ENCODE measurements at places on chromosomes 5 and 9.

DNA sequence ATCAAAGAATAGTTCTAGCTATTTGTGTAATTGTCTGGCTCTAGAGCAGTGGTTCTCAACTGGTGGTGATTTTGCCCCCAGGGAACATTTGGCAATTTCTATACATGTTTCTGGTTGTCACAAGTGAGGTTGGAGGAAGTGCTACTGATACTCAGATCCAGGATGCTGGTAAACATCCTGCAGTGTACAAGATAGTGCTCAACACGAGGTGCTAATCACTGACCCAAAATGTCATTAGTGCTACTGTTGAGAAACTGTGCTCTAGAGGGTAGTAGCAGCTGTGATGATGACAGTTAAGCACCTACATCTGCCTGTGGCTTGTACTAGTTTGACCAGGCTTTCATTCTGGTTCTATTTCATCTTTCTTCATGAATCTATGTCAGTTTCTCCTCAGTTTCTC lies 22.1 kb downstream of the LRRC19 start:
- DNase-seq: no peak

- DNase-seq: no peak
These were observed 33.9 kb upstream of the ABCA1 start for GRCh38 chr9:104961701-104962359.

- DNase-seq: no peak
These were observed 39.4 kb upstream of the TRAF1 start for GRCh38 chr9:120966013-120966369.

DNA sequence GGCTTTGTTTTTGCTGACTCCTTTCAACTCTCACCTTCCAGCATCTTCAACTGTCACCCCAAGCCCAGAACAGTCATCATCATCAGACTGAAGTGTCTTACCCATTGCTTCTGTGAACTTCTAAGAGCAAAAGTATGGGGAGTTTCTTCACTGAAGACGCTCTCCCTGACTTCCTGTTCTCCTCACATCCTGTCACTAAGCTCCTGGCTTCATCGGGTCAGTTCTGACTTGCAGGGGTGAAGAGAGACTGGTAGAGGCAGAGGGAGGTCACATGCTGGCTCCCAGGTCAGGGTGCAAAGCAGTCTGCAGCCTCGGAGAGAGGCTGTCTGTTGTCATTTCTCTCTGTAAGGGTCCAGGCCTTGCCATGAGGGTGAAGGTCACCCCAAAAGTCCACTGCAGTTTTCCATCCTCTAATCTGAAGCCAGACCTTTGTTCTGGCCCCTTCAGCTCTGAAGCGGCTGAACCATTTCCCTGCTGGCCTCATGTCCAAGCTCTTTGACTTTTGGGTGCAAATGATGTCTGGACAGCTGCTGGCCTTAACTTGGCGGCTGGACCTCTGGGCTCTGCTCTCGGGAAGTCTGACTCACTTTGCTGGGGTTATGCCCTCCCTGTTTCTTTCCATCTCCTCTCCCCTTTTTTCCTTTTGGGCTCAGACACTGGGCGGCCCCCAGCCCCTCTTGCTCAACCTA lies 305.0 kb downstream of the RAB3C start:
- DNase-seq: no peak

GRCh38 chr9:137969008-137969407 lies 91.4 kb downstream of the CACNA1B start:
- no peak for DNase-seq

GRCh38 chr9:89491694-89492093 lies 6.2 kb downstream of the SEMA4D start:
- no peak for DNase-seq

GRCh38 chr5:157516006-157516405 lies 56.0 kb downstream of the NIPAL4 start:
- DNase-seq: no peak

GRCh38 chr5:66015196-66015960 lies 89.0 kb downstream of the ERBIN start:
- DNase-seq: no peak

DNA sequence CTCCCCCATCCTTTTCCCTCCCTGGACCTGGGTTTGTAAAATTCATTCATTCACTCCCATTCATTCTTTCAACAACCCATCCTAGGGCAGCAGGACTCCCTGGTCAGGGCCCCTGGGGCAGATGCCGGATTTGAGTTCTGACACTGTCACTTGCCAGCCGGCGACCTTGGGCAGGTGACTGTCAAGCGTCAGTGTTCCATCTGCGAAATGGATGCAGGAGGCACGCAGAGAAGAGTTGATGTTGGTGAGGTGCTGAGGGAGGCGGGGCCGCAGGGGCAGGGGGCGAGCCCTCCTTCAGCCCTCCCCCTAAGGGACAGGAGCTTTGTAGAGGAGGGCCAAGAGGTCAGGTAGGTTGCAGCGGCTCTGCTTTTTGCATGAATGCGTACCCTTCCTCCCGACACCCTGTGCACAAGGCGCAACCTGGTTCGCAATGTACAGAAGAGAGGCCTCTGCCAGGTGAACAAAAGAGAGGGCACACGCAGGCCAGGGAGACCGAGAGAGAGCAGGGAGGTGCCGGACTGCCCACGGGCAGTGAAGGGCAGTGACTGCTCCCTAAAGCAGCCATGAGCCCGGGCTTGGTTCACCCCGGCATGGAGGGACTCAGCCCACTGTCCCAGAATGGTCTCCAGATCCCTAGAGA lies 128.1 kb downstream of the BARX1 start:
- DNase-seq: no peak

GRCh38 chr5:56311306-56311905 lies 78.3 kb upstream of the ANKRD55 start:
- DNase-seq: no peak

GRCh38 chr5:83151821-83152220 lies 74.5 kb downstream of the XRCC4 start:
- no peak for DNase-seq

GRCh38 chr5:69317391-69317790 lies 15.2 kb downstream of the CCDC125 start:
- DNase-seq: no peak

DNA sequence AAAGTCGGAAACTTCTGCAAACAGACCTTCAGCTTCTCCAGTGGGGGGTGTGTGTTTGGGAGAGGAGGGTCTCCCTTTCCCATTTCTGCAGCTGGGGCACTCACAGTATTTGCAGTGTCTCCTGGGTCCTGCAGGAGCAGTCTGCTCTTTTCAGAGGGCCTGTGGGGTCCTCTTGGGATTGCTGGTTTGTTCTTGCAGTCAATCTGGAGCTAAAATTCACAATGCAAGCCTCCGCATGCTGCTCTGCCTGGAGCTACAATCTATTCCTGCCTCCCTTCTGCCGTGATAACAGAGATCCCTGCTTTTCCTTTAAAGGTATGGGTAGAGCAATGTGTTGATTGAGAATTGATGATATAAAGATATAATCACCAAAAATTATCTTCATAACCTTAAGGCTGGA lies 43.2 kb downstream of the ZNF462 start:
- DNase-seq: no peak

- DNase-seq: no peak
These were observed 757 bp downstream of the SAPCD2 start for GRCh38 chr9:137069508-137070091.

GRCh38 chr5:149993471-149993870 lies 7.0 kb downstream of the TIGD6 start:
- DNase-seq: no peak

DNA sequence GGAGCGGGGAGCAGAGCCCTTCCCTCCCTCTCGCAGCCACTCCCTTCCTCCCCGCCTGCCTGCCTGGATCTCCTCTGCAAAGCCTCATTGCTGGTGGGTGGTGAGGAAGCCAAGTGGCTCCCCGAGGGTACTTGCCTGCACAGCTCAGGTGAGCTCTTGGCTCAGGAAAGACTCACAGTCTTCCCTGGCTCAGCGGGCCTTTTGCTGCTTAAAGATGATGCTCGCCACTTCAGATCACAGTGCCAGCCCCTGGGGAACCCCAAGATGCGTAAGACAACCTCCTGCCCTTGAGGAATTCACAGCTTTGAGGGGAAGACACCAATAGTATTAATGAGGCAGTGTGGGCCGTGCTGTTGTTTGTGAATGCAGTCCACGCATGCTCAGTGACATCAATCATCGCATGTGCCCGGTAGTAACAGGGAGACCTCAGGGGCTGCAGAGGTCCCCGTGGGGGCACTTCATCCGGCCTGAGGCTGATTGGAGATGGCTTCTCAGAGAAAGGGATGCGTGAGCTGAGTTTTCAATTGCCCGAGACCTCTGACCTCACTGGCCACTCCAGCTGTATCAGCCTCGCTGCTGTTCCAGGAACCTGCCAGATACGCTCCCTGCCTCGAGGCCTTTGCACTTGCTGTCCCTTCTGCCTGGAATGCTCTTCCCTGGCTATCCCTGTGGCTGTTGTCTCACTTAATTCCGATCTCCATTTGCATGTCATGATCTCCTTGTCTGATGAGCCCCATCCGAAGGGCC lies 36.8 kb downstream of the ERGIC1 start:
- no peak for DNase-seq

DNA sequence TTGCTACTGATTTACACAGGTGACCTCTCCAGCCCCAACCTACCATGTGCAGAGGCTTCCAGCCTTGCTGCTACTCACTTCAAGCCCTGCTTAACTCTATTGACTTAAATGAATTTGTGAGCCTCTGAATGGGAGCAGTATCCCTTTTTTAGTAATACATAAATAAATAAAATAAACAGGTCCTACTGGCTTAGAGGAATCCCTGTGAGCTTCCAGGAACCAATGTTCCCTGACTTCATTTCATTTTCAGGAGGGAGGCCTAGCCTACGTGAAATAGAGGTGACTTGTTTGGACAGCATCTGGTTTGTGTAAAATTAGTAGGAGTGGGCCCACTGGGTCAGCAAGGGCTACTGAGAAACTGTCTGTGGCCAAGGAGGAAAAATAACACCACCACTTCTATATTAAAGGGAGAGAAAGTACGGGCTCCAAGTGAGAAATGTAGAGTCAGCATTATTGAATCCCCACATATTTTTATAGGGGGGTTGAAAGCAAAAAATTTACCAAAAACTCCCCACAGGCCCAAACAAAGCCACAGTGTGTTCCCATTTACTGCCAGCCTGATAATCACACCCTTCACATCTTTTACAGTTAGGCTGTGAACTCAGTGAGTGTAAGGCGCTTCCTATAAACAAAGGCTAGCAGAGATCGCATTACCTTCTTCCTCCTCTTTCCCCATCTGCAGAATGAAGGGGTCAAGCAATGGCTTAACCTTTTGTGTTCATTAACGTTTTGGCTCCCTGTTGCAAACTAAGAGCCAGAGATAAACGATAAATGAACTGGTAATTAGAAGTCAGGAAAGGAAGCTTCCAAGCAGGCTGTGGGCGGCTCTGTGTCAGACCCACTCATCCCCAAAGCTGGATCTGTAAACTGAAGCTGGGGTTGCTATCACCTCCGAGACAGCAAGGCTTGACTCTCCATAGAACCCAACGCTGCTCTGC lies 138.8 kb upstream of the LIFR start:
- no peak for DNase-seq

DNA sequence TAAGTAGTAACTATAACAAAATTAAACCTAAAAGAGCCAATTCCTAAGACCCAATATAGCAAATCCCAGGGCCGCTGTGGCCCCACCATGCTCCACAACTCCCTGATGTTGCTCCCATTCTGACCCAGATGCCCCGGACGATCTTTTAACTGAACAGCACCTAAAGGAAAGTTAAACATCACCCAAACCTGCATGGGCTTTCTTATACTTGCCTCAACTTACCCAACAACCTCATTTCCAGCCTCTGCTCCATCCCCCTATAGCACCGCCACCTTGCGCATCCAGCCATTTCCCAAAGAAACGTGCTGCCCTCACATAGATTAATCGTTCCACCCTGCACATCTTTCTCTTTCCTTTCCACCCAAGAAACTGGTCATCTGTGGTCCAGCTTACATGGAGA lies 54.6 kb downstream of the ZNF354C start:
- DNase-seq: no peak

- DNase-seq: no peak
These were observed 187.5 kb downstream of the MED10 start for GRCh38 chr5:6190838-6191237.

- DNase-seq: no peak
These were observed 216.0 kb downstream of the KDM4C start for GRCh38 chr9:6973762-6974161.

- no peak for DNase-seq
These were observed 88.2 kb downstream of the LIFR start for GRCh38 chr5:38468202-38468673.

GRCh38 chr5:10374046-10375022 lies 20.8 kb downstream of the MARCHF6 start:
- DNase-seq: no peak

- DNase-seq: no peak
These were observed 177.0 kb upstream of the MVB12B start for GRCh38 chr9:126149661-126150060.

DNA sequence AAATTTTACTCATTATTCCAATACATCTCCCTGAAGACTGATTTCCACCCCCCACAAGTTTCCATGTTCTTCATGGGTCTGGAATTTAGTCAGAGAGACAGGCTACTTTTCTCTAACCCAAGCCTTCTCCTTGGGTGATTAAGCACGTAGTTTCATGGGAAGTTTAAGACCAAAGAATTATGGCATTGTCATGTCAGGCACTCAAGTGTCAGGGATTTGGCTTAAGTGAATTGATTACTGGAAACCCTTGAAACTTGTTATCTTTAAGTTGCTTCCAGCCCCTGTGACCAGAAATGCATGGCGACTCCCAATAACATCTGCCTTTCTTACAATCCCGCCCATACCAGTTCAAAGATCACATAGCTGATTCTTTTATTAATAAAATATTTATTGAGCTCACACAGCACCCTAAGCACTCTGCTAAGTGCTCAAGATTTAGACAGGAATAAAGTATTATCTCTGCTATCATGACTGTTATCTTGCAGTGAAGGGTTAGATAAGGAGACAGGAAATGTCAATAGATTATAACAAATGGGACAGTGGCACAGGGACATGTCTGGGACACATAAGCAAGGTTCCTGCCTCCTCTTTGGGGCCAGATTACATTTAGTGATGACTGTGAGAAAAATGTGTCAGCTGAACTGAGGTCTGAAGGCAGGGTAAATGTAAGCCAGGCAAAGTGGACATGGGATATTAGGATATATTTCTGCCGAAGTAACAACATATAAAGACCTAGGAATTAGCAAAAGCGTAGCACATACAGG lies 241.2 kb upstream of the TNC start:
- no peak for DNase-seq

DNA sequence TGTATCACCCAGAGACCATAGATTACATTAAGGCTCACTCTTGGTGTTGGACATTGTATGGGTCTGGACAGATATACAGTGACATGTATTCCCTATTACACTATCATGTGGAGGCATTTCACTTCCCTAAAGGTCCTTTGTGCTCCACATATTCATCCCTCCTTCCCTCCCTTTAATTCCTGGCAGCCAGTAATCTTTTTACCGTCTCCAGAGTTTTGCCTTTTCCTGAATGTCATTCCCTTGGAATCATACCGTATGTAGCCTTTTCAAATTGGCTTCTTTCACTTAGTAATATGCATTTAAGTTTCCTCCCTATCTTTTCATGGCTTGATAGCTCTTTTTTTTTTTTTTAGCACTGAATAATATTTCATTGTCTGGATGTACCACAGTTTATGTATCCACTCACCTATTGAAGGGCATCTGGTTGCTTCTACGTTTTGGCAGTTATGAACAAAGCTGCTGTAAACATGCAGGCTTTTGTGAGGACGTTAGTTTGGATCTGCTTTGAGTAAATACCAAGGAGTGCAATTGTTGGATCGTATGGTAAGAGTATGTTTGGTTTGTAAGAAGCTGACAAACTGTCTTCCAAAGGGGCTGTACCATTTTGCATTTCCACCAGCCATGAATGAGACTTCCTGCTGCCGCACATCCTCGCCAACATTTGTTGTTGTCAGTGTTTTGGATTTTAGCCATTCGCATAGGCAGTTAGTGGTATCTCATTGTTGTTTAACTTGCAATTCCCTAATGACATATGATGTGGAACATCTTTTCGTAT lies 122.1 kb upstream of the SMIM23 start:
- DNase-seq: no peak

Measured in CD4-positive, alpha-beta T cell treated with Interleukin-17A for 1 hour (primary cell).